ENCODE measurements at places on chromosomes 11 and 22.

DNA sequence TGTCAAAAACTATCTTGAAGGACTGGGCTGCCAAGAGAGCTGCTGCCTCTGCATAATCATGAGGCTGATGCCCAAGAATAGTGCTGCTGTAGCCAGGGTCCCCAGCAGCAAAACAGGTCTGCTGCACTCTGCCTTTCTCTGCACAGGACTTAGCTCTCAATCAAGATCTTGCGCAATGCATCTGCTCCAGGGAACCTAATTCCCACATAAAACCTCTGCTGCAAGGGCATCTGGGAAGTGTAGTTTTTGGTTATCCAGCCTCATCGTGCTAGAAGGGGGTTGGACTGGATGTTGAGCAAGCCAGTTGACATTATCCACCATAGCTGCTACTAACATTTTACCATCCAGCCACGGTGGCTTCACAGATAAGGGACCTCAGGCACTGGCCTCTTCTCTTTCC, 192.7 kb downstream of the C11orf91 start:
- no peak for DNase-seq

DNA sequence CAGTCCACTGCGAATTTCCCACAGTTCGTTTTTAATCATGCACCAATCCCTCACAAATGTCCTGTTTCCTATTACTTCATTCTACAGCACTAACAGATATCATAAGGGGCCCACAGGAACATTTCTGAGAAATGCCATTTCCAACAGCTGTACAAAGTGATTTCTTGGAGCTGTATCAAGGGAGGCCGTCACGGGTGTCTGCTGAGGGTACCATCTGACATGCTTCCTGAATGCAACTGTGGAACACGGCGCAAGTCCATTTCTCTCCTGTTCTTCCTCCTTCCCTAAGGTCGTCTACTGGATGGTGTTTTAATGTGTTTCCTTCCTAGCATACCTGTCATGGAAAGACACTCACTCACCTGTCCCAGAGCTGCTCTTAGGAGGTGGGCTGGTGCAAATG, 320.7 kb downstream of the LARGE1 start:
- no peak for DNase-seq

DNA sequence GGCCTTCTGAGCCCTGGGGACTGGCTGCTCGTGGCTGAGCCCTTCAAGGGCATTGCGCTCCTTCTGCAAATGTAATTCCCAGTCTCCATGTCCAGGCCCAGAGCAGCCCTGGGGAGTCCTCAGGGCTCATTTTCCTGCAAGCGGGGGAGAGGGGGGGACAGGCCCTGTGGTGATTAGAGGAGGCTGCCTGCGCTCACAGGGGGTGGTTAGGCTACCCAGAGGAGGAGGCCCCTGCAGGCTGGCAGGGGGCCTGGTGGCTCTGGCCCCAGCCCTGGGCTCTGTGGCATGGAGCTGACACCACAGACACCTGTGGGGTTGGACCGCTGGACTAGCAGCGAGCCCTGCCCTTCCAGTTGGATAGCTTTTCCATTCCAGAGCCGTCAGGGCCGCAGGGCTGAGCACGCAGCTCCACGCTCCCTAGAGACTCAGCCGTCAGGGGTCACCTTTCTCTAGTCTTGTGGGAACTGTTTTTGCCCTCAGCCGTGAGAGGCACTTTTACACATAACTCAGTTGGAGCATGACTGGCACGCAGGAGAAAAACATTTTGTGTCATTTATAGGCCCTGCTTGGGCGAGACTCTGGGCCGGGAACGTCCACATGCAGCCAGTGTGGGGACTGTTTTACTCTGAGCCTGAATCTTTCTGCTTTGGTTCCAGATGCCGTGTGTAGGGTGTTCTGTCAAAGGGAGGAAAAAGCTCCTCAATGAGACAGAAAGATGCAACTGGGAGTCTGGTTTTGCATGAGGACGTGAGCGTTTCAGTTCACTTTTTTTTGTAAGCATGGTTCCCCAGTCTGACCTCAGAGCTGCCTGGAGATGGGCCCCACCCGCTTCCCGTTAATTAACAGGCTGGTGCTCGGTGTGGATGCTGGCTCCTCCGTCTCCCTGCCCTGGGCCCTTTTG, 58.1 kb downstream of the LRP5 start:
- DNase-seq: peak; percentile 96

DNA sequence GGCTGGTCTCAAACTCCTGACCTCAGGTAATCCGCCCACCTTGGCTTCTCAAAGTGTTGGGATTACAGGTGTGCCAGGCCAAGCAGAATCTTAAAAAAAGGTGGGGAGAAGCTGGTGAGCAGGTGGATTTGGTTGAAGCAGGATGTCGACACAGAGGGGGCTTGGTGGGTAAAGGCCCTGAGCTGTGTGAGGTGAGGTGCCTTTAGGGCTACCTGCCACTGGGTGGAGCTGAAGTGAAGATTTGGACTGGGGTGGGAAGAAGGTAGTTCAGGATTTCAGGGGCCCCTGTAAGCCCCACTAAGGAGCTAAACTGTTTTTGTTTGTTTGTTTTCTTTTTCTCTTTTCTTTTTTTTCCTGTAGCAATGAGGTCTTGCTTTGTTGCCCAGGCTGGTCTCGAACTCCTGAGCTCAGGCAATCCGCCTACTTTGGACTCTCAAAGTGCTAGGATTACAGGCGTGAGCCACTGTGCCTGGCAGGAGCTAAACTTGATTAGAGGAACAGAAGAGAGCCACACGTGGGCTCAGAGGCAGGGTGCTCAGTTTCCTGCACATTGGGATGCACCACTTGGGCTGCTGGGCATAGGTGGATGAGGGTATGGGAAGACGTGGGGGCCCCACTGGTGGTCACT, 6.0 kb downstream of the P2RX6 start:
- peak; percentile 72 for DNase-seq

DNA sequence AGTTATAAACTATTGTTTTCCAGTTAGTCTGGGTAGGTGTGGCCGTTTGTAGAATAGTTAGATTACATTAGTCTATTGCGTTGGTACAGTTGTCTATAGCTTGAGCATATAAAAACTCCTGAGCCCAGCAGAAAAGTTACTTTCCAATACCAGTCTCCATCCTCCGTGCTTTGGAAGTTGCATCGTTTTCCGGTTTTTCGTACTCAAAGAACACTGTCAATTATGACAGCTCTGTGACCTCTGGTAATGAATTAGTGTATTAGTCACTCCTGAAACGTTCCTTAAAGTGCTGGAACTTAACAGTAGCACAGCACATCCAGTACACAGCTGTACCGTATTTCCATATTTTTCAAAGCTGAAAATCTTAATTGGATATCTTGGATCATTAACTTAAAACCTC, 808 bp upstream of the MSANTD2 start:
- no peak for DNase-seq

DNA sequence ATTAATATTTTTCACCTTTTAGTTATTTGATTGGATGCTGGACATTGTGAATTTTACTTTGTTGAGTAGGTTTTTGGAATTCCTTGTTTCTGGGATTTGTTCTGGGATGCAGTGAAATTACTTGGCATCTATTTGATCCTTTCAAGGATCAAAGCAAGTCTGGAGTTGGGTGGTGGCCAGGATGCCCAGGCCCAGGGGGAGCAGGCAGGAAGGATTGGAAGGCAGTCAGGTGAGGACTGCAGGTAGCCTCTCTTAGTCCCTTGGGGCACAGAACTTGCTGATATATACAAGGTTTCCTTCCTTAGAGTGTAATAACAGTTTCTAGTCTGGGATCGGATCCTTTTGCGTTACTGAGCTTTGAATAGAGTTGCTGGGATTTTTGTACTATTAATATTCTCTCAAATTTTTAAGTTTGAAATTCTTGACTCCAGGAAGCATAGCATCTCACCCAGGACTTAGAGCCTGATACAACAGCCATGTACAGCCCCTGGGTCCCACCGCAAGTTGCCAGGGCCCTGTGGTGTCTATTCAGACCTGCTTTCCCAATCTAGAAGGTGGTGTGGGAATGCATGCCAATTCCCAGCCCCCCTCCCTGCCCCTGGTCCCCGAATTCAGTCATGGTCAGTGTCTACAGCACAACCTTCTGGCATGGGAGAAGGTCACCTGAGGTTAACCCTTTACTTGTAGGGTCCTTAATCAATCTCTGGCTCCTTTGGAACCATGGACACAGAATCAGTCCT, 6.1 kb downstream of the ZNF74 start:
- DNase-seq: no peak

DNA sequence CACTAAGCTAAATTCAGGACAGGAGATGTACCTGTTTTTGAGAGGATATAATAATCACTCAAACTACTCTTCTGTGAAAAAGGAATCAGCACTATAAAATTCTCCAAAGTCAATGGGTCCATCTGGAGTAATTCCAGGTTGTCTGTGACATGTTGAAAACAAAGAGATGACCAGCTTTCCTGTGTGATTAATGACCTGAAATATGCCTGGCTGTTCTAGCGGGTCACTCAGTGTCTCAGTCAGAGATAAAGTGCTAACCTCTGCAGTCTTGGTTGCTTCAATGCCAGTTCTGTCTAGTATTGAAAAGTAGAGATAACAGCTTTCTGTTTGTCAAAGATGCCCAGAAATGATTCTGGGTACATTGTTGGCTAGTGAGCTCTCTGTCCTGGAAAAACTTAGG, 722.6 kb upstream of the TENM4 start:
- DNase-seq: no peak

- no peak for DNase-seq
These were observed 1.1 kb upstream of the GAB2 start for GRCh38 chr11:78418584-78419211.

GRCh38 chr22:42686756-42687491, 33.7 kb downstream of the A4GALT start:
- DNase-seq: no peak
